ENCODE measurements at places on chromosomes 11 and 22.

GRCh38 chr22:44815099-44816070 is 63.0 kb downstream of the ARHGAP8 start:
- DNase-seq: no peak

DNA sequence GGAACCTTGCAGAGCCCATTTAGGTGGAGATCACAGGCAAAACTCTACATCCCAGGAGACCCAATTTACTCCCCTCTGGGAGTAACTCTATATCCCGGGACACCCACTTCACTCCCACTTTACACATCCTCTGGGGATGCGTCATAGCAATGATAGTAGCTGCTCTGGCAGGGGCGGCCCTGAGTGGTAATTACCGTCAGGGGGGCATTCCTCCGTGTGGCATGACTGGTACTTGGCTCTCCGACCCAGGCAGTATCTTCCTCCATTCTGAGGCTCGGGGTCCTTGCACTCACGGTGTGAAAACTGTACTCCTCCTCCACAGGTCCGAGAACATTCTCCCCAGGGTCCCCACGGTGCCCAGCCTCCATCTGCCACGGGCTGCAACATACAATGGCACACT is 17.2 kb downstream of the ADAMTS8 start:
- no peak for DNase-seq

DNA sequence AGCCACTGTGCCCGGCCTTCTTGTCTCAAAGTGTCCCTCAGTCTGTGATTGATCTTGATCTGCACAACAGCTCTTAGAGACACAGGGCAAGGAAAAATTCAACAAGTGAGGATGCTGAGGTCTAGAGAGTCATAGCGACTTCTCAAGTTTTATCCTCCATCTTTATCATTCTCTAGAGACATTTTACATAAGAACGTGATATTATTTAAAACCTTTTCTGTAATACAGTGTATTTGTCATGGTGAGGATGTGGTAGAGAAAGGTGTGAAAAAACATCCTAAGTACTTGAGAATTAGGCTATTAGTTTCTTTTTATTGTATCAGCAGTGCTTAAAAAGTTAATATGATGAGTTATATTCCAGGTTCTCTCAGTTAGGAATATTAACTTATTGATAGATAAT is 50.2 kb downstream of the EMSY start:
- DNase-seq: no peak

DNA sequence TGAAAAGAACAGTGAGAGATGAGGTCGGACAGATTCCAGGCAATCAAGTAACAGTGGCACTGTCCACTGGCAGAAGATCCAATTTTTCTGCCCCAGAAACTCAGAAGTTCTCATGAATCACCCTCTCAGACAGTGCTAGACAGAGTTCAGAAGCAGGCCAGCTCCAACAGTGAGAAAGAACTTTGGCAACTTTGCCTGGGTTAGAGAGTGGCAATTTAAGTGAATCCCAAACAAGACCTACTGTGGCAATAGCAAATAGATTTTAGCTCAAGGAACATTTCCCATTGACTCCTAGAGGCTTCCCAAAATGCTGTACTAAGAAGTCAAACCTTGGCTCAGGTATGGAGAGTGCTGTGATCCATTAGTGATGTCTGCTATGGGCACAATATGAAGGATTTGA is 12.3 kb downstream of the CD44 start:
- no peak for DNase-seq

DNA sequence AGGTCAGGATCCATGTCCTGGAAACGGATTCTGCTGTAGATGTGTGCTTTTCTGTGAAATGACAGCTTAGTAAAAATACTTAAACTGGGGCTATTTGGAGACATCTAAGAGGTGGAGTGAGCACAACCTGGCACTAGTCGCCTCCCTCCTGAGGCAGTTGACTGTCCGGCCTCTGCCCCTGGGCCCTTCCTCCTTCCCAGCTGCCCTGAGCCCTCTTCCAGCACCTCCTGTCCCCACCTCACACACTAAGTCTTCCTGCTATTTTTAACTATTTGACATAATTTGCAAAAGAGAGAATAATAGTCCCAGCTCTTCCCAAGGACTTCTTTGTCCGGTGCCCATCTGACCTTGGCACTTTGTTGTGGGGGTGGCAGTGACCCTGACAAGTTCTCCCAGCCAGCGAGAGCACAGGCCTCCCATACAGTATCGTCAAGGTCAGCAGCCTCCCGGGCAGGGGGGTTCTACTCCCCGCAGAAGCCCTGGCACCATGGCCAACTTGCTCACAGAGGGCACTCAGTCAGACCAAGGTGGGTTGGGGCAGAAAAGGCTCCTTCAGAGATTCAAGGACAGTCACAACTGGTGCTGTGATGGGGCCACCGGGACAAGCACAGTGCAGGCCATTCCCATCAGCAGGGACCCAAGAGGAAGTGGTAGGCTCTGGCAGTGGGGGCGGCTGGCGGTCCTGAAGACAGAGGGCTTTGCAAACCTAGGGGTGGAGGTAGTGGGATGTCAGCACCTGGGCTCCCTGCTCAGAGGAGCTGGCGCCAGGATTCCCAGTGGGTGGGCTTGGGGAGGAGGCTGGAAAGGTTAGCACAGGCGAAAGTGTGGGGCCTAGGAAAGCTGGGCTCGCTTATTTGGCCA is 5.5 kb upstream of the NEAT1 start:
- no peak for DNase-seq

- peak; percentile 66 for DNase-seq
Observed at GRCh38 chr11:119684361-119685110, 44.5 kb downstream of the NECTIN1 start.

DNA sequence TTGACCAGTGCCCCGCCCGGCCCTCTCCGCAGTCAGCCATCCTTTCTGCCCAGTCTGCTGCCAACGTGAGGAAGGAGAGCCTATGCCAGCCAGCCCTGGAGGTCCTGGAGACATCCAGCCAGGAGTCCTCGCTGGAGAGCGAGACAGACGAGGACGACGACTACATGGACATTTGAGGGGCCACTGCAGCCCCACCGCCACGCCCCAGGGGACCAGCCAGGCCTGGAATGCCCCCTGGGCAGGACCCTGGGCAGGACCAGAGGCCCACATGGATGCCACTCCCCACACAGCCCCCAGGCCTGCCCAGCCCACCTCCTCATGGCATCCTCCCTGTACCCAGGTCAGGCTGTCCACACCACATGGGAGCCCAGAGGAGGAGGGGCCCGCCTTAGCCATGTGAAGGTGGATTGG is 3.3 kb upstream of the SUSD2 start:
- DNase-seq: no peak

DNA sequence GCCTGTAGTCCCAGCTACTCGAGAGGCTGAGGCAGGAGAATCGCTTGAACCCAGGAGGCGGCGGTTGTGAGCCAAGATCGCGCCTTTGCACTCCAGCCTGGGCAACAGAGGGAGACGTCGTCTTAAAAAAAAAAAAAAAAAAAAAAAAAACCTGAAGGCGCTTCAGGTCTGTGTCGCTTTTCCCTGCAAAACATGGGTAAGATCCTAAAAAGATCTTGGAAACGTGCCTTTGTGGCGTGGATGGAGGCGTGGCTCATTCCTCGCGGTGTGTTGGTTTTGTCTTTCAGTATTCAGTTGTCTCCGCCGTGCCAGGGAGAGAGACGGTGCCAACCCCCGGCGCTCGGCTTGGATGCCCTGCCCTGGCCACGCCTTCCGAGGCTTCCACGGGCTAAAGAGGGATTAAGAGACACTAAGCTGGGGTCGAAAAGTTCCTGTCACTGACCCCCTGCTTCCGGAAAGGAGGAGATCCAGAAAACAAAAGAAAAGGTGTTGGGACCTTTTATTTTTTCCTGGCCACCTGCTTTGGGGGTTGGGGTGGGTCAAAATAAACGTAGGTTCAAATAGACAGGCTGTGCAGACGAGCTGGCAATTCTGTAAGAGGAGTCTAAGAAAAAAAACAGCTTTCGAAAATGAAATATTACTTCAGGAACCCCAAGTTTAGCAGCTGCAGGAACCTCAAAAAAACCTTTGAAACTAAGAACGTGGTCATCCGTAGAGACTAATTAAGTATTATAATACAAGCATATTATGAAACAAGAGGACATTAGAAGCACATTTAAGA is 1.1 kb upstream of the SLC35F2 start:
- peak; percentile 27 for DNase-seq

DNA sequence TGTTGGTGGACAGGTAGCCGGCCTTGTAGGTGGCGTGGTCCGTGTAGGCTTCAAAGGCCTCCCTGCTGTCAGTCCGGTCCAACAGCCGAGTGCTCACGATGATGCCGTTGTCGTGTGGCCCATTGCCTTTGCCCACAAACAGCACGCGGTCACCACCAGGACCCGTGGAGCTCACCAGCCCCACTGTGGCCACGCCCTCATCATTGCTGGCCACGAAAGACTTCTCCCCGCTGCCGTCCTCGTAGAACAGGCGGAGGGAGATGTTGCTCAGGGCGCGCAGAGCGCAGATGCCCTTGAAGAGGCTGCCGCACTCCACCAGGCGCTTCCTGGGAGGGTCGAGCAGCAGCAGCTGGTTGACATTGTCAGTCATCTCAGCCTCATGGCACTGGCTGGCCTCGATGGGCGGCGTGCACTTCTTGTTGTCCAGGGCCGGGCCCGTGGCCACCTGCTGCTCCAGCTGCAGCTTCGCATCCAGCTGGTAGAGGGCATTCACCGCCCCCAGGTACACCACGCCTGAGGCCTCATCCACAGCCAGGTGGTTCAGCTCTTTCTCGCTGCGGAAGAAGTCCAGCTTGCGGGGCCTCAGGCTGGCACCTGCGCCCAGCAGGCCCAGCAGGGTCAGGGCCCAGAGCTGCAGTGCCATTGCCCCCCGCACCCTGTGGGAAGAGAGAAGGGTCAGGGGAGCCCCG is 17.4 kb downstream of the PLXNB2 start:
- DNase-seq: no peak

DNA sequence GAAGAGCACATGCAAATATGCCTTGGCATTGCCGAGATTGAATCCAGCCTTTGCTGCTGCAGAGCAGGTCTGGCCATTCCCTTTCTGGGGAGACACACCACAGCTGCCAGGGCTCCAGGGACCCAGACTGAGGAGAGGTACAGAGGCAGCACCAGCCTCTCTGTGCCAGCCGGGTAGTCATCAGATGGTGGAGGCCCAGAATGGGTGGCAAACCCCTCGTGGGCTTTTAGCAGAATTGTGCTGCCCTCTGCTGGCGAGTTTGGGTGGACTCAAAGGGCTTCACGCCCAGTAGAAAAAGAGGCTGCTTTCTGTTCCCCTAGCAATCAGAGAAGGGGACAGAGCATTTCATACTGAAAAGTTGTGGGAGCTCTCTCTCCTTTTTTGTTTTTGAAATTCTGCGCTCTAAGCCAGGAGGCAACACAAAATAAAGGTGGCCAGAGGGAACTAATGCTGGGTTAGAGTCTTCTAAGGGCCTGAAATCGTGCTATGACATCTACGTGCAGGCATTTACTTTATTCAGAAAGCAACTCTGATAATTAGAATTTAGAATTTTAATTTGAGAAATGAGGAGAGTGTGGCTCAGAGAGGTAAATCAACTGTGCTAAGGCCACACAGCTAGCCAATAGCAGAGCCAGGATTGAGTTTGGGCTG is 158.8 kb upstream of the NAV2 start:
- DNase-seq: peak; percentile 42

DNA sequence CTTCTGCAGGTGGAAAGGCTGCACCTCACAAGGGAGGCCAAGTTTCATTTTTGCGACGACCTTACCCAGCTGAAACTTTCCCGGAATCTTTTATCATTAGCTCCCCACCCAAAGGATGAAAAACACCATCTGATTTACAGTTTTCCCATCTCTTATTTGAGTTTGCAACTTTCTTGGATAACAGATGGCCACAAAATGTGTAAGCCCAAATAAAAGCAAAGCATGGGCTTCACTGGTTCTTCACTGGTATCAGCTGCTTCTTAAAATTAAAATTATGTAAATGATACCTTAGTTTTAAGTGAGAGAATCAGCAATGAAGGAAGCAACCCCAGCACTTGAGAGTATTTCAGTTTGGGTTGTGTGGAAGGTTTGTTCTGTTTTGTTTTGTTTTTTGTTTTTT is 55.8 kb downstream of the PARVA start:
- DNase-seq: no peak

GRCh38 chr22:22343581-22344296 is 99.2 kb downstream of the VPREB1 start:
- DNase-seq: no peak

- no peak for DNase-seq
Observed at GRCh38 chr11:74839971-74840370, 91.3 kb downstream of the RNF169 start.

DNA sequence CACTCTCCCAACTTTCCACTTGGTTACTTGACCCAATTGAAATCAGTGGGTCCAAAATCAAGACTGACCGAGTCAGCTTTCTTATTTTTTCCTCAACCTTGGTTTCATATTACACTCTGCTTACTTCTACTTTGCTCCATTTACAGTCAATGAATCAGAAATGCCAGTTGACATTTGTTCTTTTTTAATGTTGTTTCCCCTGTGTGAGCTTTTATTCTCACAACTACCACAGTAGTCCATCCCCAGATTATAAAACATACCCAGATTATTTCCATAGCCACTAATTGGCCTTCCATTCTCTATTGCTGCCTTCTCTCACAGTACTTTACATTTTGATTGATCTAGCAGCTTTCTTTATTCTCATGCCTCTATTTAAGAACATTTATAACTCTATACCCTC is 50.0 kb downstream of the DNAJC24 start:
- no peak for DNase-seq

Data from RCC 7860 (cell line).